ENCODE measurements at places on chromosomes 7 and 10. TPM values are rescaled to one million over a fixed set of nuclear protein-coding genes. Genes with fewer than 3 reads are reported as not detected.

The KCNMA1 gene
- 52.9 TPM for total RNA-seq

The NPTX2 gene
- 9.6 TPM for total RNA-seq

The GPR26 gene
- total RNA-seq = not detected

The AUTS2 gene
- total RNA-seq = 22.3 TPM

The ADARB2 gene
- total RNA-seq = not detected

The NPY4R2 gene
- total RNA-seq = 0.16 TPM

The EPHA1 gene
- total RNA-seq = not detected

The BLNK gene
- not detected for total RNA-seq
